NCI-H146 (cell line): ENCODE measurements at places on chromosomes 13 and 19.
A peak's percentile ranks its signal among the peaks of the same experiment; 100 is the strongest.

DNA sequence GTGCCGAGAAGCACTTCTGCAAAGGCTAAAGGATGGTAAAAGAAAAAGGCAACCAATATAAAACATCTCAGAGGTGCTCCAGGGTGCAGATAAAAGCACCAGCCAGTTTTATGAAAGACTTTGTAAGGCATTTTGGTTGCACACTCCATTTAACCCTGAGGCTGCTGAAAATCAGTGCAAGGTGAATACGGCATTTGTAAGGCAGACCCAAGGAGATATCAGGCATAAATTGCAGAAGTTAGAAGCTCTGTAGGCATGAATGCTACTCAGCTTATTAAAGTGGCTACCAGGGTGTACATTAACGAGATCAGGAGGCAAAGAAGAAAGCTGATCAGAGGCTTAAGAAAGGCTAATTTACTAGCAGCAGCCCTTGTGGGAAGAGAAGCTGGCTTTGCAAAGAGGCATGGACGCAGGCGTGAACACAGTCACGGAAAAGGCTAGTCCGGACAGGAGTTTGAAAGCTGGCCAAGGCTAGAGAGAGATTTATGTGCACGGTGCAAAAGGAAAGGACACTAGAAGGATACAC is 99.6 kb downstream of the ZNF429 start:
- no peak for DNase-seq

- DNase-seq = no peak
Measured at GRCh38 chr13:27077451-27077850, 94.2 kb downstream of the USP12 start.

DNA sequence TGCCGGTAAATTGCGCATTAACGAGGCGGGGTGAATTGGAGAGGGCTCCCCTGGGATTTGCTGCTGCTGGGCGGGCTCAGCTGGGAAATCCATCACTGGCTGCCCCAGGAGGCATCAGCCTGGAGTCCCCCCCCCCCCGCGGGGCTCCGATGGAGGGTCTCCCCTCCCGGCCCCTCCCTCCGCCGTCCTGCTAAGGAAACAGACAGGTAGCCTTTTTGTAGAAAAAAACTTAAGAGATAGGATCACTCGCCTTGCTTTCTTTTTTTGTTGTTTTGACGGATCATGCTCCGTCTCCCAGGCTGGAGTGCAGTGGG is 6.8 kb downstream of the TLE6 start:
- no peak for DNase-seq

- DNase-seq = no peak
Measured at GRCh38 chr13:36822785-36823184, 3.8 kb downstream of the RFXAP start.

DNA sequence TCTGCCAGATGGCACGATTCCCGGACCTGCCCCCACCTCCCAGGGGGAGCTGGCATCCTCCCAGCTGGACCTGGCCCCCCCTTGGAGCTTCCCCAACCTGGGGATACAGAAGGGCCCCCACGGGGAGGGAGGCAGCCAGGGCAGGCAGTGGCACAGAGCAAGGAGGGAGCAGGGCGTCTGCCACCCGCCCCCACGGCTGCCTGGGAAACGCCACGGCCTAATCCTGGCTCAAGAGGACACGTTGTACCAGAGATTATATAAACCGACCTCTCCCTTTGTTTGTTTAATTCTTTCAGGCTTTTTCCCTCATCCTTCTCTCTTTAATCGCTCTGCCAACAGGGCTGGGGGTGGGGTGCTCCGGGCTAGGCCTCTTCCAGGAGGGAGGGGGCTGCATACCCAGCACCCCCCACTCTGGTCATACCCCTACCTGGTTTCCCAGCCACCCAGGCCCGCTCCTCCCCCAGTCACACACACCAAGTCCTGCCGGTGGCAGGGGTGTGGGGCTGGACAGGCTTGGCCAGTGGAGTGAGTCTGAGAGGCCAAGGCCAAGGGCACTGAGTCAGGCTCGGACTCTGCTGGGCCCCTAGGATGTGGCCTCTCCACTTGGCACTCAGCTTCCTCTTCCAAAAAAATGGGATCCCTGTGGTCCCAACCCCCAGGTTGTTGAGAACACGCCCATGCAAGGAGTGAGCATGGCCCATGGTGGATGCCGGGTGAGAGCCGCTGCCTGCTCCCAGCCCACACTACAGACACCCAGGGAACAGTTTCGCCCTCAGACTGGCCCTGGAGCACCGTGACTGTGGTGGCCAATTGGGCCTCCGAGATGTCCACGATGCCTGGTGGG is 29.5 kb upstream of the NFIC start:
- no peak for DNase-seq

- peak; percentile 25 for DNase-seq
Measured at GRCh38 chr19:34985249-34986022, 14.7 kb upstream of the GRAMD1A start.

DNA sequence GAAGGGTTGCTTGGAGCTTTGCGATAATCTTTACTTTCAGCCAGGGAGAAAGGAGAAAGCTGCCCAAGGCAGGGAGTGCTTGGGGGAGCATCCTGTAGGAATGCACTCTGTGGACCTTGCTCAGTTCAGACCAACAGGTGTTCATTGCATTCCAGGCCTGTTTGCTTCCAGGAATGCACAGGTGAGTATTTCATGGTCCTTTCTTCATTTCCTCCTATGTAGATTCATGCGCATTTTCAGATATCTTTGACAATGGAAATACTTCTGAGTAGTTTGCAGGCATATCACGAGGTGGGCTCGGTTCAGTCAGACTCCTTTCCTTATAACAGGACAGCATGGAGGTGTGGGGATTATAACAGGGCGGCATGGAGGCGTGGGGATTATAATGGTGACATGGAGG is 254.8 kb downstream of the FGF9 start:
- no peak for DNase-seq

DNA sequence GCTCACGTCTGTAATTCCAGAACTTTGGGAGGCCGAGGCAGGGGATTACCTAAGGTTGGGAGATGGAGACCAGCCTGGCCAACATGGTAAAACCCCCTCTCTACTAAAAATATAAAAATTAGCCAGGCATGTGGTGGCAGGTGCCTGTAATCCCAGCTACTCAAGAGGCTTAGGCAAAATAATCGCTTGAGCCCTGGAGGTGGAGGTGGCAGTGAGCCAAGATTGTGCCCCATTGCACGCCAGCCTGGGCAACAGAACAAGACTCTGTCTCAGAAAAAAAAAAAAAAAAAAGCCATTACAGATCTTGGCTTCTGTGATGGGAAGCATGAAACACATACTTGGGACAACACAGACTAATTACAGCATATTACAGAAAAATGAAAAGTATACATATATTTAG is 1404.5 kb upstream of the SPRY2 start:
- no peak for DNase-seq

DNA sequence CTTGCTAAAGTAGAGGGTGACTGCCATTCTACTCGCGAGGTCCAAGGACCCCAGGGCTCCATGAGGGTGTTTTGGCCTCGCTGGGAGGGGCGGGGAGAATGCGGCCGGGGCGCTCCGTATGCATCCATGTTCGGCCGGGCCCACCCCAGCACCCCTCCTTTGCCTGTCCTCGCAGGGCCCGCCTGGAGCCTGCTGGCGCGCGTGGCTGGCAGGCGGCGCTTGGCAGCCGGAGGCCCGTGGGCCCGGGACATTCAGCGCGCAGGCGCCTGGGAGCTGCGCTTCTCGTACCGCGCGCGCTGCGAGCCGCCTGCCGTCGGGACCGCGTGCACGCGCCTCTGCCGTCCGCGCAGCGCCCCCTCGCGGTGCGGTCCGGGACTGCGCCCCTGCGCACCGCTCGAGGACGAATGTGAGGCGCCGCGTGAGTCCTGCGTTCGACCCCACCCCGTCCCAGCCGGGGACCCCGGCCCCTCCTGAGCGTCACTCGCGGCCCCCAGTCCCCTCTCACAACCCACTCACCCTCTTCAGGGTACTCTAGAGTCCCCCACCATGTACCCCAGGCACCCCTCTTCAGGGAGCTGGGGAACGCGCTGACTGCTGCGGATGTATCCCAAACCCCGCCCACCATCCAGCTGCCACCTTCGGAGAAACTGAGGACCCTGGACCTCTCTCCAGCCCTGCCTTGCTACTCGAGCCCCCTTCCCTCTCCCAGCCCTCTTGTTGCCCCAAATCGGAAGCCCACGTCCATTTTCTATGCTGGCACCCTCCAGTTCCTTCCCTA is 4.1 kb downstream of the DLL3 start:
- DNase-seq = no peak

DNA sequence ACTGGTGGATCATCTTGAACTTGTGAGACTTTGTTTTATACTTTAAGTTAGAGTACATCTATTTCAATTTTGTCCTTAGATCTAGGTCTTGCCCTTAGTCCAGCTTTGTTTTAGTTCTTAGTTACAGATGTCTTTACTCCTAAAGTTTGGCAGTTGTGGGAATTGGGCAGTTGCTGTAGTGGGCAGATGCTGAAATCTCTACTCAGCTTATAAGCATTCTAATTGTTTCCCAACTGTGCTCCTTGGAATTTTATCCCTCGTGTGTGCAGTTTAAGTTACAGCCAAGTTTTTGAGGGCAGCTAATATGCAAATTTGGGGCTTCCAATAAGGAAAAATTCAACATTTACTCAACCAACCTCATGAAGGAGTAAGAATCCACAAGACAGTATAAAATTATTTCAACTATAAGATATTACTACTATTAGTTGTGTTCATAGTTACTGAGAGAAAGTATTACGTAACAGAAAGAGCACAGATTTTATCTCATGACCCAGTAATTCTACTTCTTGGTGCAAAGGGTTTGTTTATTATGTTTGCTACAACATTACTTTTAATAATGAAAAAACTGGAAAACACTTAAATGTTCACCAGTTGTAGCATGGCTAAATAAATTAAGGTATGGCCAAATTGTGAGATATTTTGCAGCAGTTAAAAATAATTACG is 32.9 kb downstream of the CCDC122 start:
- no peak for DNase-seq

DNA sequence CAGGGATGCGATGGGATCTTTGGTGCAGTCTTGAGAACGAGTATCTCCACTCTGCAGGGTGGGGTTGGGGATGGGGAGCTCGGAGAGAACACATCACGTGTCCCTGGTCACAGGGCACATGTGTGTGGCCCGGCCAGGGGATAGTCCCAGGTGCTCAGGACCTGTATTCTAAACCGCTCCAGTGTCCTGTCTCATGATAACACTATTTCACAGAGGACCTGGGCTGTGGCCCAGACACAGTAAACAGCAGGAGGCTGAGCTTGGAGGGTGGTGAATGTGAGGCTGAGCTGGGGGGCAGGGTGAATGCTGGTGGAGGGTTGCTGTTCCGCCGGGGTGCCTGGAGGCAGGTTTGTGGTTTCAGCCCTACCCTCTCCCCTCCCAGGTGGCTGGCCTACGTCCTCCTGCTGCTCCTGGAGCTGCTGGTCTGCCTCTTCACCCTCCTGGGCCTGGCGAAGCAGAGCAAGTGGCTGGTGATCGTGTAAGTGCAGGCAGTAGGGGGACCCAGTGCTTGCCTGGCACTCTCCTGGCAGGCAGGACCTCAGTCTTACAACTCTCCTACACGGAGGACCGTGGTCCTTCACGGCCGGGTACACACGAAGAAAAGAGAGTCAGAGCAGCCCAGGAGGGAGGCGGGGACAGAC is 11.1 kb downstream of the TTYH1 start:
- DNase-seq = no peak

- no peak for DNase-seq
Measured at GRCh38 chr13:111239764-111240670, 80.4 kb upstream of the TEX29 start.

- no peak for DNase-seq
Measured at GRCh38 chr19:58261968-58262921, 16.5 kb upstream of the ZNF8 start.

DNA sequence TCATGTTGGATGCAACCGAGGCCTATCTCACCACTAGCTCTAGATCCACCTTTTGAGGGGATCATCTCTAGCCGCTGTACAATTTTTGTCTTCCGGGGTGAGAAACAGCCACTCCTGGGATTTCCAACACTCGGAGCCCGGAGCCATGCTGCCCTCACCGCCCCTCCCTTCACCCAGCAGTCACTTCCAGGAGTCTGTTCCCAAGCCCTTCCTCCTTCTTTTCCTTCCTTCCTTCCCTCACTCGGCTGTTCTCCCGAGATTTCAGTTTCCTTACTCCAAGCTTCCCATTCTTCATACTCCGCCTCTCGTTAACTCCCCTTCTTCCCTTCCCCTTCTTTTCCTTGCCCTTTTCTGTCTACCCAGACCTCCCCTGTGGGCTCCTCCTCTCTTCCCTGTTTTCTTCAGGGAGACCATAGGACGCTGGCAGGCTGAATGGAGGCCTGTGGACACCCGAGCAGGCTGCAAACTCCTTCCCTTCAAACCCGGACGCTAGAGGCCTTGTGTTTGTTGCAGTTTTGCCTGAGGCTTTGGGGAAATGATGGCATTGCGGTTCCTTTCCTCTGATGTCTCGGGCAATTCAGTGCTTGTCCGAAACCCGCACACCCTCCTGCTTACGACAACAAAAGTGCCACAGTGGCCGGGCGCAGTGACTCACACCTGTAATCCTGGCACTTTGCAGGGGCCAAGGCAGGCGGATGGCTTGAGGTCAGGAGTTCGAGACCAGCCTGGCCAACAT is 96.0 kb downstream of the CAB39L start:
- no peak for DNase-seq

- DNase-seq = no peak
Measured at GRCh38 chr19:41443813-41444455, 978 bp downstream of the ERICH4 start.

DNA sequence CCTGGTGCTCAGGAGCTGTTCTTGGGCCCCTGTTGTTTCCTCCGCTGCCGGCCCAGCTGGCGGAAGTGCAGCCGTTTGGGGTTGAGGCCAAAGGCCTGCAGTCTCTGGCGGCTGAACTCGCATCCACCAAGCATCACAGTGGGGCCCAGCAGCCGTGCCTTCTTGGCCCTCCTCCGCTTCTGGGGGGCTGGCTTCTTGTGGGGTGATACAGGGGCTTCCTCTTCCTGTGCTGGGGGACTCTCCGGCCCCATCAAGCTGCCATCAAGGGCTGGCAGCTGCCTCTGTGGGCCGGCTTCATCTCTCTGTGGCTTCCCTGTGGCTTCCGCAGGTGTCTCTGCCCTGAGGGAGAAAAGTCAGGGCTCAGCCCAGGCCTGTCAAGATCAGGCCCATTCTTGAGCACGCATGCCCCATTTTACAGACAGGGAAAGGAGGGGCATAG is 10.3 kb downstream of the ATG4D start:
- DNase-seq = no peak

- DNase-seq = no peak
Measured at GRCh38 chr13:21850013-21851006, 179.4 kb downstream of the FGF9 start.

DNA sequence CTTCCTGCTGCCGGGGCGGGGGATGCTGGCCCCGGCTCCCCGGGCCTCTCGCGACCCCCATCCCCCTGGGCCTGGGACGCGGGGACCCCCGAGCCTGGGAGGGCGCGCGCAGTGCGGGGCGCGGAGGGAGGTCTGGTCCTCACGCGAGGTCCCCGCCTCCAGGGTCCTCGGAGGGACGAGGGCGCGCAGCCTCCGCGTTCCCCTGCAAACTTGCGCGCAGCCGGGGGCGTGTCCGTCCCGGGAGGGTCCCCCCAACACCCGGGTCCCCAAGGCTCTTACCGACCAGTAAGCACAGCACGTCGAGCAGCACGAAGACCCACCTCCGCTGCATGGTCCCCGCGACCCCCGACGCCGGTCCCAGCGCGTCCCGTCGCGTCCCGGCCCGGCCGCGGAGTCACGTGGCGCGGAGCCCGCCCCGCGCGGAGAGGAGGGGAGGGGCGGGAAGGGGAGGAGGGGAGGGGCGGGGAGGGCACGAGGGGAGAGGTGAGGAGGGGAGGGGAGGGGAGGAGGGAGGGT is at the start of gene PLPP2:
TSS of gene PLPP2 (minus strand) at position 398 of the 516 bp plus-strand sequence. CDS start at position 331, 67 bp downstream.
- peak; percentile 27 for DNase-seq
